NCI-H1105 treated with DMSO at 0.1 percent for 48 hours (cell line): ENCODE measurements at places on chromosomes 4 and X.

- DNase-seq: no peak
Observed at GRCh38 chrX:47187106-47187677, 6.4 kb upstream of the UBA1 start.

DNA sequence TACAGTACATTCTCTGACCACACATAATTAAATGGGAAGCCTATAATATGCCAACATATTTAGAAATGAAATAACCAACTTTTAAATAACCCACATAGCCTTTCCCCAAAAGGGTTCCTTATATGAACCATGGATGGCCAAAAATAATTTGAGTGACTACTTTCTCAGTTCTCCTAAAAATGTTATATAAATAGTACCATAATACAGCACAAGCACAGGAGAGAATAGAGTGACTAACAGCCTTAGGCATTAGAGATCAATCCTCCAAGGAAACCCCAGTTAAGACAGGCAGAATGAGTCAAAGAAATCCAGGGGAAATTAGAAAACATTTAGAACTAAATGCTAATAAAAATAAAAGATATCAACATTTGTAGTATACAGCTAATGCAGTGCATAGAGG is 50.2 kb downstream of the ANKRD17 start:
- DNase-seq: no peak

DNA sequence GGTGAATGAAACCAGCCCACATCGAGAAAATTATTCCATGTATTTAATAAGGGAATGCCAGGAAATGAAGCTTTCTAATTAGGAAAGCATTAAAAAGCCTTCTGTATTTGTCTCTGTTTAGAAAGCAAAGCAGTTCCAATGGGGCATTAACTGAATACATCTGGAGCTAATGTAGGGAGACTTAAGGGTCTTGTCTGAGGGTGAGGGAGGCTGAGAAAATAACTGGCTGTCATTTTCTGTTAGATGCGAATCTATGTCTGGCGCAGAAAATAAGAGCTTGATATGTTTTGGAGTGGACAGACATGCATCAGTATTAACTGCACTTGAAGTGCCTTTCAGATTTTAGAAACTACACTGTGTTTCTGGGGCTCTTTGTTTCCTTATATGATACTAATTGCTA is 111.3 kb downstream of the KLHL8 start:
- no peak for DNase-seq

GRCh38 chr4:176387571-176387970 is 67.8 kb downstream of the SPCS3 start:
- no peak for DNase-seq

DNA sequence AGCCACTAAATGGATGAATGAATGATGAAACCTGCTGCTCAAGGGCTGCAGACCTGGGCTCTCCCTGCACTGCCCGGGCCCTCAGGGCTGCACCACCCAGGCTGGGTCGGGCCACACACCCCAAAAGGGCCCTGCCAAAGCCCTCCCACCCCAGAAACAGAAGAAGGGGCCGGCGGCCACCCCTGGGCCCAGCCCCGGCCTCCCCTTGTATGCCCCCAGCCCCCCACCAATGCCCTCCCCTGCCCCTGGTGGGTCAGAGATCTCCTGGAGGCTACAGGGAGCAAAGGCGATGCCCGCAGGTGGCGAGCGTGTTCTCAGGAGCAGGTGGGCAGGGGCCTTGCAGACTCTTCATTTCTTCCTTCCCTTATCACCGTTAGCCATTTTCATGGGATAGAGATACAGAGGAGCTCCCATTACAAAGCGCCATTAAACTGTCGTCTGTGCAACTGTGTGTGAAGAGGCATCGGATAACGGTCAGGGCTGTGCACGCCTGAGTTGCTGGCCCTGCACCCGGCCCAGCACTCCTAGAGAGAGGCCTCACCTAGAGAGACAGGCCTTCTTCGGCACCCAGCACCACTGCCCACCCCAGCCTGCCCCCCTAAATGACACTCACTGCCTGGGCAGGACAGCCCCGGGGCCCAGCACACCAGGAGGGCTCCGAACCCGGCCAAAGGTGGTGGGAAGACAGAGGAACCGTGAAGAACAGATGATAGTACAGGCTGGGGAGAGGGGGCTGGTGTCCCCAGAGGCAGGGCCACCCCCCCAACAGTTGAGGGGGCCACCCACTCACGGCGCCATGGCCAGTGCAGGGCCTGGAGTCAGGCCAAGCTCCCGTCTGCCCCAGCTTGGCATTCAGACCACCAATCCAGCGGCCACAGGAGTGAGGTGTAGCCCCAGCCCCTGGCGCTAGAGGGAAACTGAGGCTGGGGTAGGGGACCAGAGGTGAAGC is 133.7 kb downstream of the FAM53A start:
- DNase-seq: no peak

DNA sequence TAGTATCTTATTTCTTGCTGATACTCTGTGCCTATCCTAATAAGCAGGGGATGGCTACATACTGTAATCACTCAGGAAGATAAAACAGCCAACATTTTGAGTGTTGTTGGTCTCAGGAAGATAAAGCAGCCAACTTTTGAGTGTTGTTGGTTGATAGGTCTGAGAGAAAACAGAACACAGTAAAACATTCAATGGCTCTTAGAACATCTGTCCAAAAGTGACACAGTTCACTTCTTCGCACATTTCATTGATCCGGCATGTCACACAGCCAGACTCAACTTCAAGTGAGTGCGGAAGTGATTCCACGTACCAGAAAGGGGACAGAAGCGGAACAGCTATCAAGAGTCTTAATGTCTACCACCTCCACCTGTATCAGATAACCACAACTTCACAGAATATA is 87.3 kb upstream of the DMD start:
- DNase-seq: no peak

GRCh38 chr4:173535957-173536356 is 5.9 kb upstream of the HAND2 start:
- no peak for DNase-seq

DNA sequence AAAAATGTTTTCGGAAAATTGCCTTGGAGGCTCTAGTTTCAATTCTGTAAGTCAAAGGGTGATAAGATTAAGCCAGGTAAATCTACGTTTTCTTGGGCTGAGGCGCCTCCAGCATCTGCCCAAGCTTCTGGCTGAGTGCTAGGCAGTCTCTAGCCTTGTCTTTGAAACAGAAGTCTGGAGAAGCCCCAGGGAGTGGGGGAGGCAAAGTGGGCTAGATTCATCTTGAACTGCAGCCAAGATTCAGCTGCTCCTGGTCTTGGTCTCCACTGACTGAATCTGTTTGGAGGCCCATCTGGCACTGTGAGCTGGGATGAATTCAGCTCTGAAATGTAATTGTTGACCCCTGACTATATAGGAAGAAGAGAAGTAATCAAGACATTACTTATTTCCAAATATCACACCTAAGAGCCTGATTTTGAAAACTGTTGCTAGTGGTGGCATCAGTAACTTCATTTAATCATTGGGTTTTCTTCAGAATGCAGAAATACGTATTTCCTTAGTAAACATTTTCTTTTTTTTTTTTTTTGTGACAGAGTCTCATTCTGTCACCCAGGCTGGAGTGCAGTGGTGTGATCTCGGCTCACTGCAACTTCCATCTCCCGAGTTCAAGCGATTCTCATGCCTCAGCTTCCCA is 187.3 kb upstream of the LEF1 start:
- DNase-seq: no peak

- DNase-seq: no peak
Observed at GRCh38 chr4:98290511-98290910, 29.3 kb downstream of the RAP1GDS1 start.

DNA sequence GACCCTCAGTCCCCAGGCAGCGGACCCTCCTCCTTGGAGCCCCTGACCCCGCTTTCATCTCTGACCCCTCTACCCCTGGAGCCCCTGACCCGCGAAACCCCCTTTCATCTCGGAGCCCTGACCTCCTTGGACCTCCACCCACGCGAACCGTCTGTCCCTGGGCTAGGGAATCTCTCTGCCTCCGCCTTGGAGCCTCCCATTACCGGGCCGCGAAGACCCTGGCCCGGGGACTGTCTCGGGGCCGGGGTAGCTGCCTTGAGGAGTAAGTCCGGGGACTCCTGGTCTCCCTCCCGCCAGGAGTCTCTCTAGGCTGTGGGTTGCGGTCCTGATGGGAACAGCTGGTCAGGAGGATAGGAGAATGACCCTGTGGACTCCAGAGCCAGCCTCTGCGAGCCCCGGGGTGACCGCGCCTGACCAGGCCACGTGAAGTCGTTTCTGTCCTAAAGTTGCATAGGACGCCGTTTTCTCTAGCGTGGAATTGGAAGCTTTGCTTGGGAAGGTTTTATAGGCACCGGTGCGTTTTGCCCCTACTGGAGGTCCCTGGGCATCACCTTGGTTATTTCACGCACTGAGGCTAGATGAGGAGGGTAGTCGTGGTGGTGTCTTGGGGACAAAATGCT is 824 bp downstream of the TBC1D14 start:
- no peak for DNase-seq

- no peak for DNase-seq
Observed at GRCh38 chrX:56462389-56462788, 101.0 kb upstream of the UBQLN2 start.

DNA sequence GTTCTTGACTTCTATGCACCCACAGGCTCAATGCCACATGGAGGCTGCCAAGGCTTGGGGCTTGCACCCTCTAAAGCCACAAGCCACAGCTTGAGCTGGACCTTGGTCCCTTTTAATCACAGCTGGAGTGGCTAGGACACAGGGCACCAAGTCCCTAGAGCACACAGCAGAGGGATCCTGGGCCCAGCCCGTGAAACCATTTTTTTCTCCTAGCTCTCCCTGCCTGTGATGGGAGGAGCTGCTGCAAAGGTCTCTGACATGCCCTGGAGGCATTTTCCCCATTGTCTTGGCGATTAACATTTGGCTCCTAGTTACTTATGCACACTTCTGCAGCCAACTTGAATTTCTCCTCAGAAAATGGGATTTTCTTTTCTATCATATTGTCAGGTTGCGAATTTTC is 410.9 kb downstream of the GRID2 start:
- DNase-seq: no peak

DNA sequence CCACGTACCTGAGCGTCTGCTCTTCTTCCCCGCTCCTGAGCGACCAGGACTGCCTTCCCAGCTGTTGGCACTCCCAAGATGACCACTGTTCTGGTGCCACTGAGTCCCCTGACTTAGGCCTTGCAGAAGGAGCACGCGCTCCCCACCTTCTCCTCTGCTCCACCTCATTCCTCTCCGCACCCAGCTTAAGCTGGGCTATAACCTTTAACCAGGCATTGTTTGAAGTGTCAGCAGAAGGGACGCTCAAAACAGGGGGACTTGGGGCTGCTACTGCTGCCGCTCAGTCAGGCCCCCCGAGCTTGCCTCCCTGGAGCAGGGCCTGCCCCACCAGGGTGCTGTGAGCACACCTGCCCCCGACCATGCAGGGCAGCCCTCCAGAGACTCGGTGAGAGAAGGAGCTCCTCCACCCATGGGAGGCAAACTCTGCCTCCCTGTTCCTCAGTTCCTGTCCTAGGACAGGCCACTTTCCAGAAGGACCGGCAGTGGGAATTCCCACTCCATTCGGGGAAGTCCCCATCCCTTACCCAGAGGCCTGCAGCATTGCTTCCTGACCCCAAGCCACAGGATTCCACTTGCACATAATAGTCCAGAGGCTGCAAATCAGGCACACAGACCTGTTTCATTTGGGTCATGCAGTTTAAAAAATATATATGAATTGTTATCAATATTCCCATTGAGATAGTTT is 99.7 kb upstream of the ENPP6 start:
- DNase-seq: no peak

DNA sequence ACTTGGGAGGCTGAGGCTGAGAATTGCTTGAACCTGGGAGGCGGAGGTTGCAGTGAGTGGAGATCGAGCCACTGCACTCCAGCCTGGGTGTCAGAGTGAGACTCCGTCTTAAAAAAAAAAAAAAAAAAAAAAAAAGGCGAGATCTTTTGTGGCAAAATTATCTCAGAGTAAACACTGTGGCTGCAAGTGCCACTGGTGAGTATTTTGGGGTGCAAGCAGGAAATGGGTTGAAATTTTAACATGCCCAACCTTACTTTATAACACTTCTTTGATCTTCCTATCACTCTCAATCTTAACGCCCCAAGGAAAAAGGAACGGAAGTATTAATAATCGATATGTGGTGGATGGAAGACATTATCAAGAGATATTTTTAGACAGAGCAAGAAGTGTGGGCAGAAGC is 32.1 kb downstream of the SLC34A2 start:
- no peak for DNase-seq

DNA sequence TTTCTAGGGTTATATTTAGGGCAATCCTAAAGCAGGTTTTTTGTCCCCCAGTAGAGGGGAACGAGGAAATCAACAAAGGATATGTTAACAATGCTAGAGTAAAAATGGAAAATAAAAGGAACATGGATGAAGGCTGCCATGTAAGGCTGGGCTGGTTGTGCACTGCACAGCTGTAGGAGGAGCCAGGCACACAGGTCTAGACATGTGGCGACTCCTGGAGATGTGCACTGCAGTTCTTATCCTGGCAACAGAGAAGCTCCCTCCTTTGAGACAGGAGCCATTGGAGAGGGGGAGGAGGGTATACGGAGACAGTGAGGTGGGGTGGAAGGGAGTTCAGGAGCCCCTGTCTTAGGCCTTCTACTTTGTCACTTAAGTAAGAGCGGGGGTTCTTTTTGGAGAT is 65.9 kb downstream of the NAT8L start:
- DNase-seq: no peak

GRCh38 chrX:148929686-148930085 is 429.3 kb downstream of the AFF2 start:
- DNase-seq: no peak

DNA sequence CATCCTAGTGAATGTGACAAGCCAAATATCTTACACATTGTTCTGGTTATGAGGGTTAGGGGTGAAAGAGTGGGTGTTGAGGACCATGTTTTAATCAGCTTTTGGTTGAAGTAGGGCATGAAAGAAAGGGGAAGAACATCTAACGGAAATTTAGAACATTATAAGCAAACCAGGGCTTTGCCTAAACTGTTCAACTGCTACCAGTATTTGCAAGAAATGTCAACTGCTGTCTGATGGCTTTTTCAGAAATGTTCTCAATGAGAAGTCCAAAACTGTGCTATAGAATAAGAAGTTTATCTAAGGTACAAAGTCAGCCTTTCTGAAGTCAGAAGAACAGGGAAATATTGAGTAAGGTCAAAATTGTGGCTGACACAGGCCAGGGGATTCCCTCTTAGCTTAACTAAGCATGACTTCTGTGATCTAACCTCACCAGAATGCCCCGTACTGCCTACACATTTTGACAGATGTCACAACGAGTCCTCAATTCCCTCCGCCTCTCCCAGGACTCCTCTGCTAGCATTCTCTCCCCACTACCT is 67.1 kb downstream of the DTHD1 start:
- DNase-seq: no peak

- DNase-seq: no peak
Observed at GRCh38 chr4:5014007-5014682, 5.1 kb downstream of the CYTL1 start.
